Heart right ventricle (tissue), 16 donors: ENCODE measurements at places on chromosomes 7 and 10. TPM values are rescaled to one million over a fixed set of nuclear protein-coding genes. Genes with fewer than 3 reads are reported as not detected.

GRCh38 chr10:94413361-94413760 is 11.0 kb downstream of the TBC1D12 start:
- no peak for DNase-seq
- no peaks in the 10 kb centered on the region for H3K36me3 ChIP-seq
- no peak overlapping the region for H3K27ac ChIP-seq
- H3K27me3 ChIP-seq: no peaks in the 10 kb centered on the region
- H3K4me1 ChIP-seq: peaks cover 49% of the 10 kb centered on the region

DNA sequence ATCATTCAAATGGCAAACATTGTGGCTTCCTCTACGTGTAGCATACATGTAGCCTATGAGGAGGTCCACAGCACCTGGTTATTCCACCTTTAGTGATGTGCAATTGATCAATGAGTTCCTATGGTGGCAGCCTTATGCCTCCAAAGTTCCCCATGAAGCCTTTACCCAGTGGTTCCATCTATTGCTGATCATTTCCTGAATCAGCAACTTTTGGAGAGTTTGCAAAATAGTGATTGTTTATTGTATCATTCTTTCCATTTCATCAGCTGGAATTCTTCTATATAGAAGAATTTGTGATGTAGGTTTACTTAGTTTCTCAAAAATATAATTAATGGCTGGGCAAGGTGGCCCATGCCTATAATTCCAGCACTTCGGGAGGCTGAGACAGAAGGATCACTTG is 380.2 kb upstream of the MKI67 start:
- H3K4me3 ChIP-seq: no peak overlapping the region
- no peaks in the 10 kb centered on the region for H3K36me3 ChIP-seq
- no peaks in the 10 kb centered on the region for H3K27me3 ChIP-seq
- H3K4me1 ChIP-seq: no peaks in the 10 kb centered on the region
- no peak overlapping the region for H3K27ac ChIP-seq

GRCh38 chr10:81978238-81978637 is 103.2 kb downstream of the NRG3 start:
- no peaks in the 10 kb centered on the region for H3K27me3 ChIP-seq
- no peak overlapping the region for H3K27ac ChIP-seq
- no peaks in the 10 kb centered on the region for H3K36me3 ChIP-seq
- DNase-seq: no peak
- no peaks in the 10 kb centered on the region for H3K4me1 ChIP-seq

GRCh38 chr7:30780941-30781340 is 9.7 kb downstream of the MINDY4 start:
- peaks cover 8% of the 10 kb centered on the region for H3K4me1 ChIP-seq
- DNase-seq: peak; percentile 55
- no peaks in the 10 kb centered on the region for H3K36me3 ChIP-seq
- H3K4me3 ChIP-seq: no peak overlapping the region
- no peak overlapping the region for H3K27ac ChIP-seq

The CDHR3 gene
- 2.1 TPM for total RNA-seq

- no peaks in the 10 kb centered on the region for H3K27me3 ChIP-seq
- peaks cover 13% of the 10 kb centered on the region for H3K4me1 ChIP-seq
- no peak for DNase-seq
- no peak overlapping the region for H3K27ac ChIP-seq
Measured at GRCh38 chr7:138297526-138297925, 162.5 kb upstream of the TRIM24 start.

The NCAPG2 gene
- total RNA-seq: 4.8 TPM

The RBP3 gene
- not detected for total RNA-seq

- H3K27ac ChIP-seq: no peak overlapping the region
- DNase-seq: no peak
Measured at GRCh38 chr10:38146579-38147333, 52.6 kb downstream of the ZNF37A start.

DNA sequence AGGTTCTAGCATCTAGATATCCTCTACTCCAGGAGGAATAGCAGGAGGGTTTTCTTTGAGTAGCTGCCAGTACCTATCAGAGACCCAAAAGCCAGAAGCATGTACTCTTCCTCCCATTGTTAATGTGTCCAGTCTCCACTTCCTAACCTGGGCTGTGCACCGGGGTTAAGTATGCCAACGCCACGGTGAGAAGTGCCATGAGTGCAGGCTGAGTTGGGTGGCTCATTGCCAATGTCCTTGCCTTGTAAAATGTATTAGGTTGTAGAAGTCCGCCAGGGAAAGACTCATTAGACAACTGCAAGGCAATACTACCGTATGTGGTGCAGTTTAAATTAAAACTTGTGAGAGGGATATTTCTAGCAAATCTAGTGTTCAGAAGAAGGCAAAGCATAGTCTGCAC is 55.0 kb upstream of the PRR15 start:
- no peaks in the 10 kb centered on the region for H3K27me3 ChIP-seq
- no peak overlapping the region for H3K27ac ChIP-seq
- peak; percentile 36 for DNase-seq
- no peaks in the 10 kb centered on the region for H3K4me1 ChIP-seq
- no peaks in the 10 kb centered on the region for H3K36me3 ChIP-seq
- H3K4me3 ChIP-seq: no peak overlapping the region

DNA sequence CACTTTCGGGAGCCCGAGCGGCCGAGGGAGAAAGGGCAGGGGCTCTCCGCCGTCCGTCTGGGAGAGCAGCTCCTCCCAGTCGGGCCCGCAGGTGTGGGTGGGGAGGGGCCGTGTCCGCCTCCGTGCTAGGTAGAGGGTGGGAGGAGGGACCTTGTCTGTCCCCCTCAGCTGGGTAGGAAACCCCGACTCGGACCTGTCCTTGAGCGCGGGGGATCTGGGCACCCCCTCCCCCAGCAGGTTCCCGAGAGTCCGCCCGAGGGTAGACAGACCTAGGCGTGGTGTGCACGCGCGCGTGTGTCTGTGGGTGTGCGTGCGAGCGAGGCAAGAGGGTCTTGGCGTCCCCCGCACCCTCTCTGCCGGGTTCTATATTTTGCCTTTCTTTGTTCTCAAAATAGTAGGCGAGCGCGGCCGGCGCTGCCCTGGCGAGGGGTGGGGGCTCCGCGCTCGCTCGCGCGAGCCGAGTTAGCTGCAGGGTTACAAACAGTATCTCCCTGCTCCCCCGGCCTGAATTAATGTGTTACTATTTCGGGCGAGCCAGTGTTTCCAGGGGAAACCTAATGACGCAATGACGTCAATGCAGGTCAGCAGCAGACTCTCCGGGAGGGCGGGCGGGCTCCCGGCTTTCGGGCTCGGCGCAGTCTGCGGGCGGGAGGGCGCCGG is 73.9 kb upstream of the LEP start:
- peaks cover 12% of the 10 kb centered on the region for H3K4me1 ChIP-seq
- no peak for DNase-seq
- H3K4me3 ChIP-seq: peak overlapping the region; percentile 24
- H3K27ac ChIP-seq: no peak overlapping the region
- H3K36me3 ChIP-seq: no peaks in the 10 kb centered on the region
- peaks cover 15% of the 10 kb centered on the region for H3K27me3 ChIP-seq

GRCh38 chr7:81707966-81708365 is 61.9 kb downstream of the HGF start:
- H3K27me3 ChIP-seq: no peaks in the 10 kb centered on the region
- DNase-seq: no peak
- H3K27ac ChIP-seq: no peak overlapping the region
- no peaks in the 10 kb centered on the region for H3K36me3 ChIP-seq
- H3K4me3 ChIP-seq: no peak overlapping the region
- H3K4me1 ChIP-seq: no peaks in the 10 kb centered on the region

The TECTB gene
- total RNA-seq: not detected

- peaks cover 4% of the 10 kb centered on the region for H3K4me1 ChIP-seq
- H3K4me3 ChIP-seq: no peak overlapping the region
- no peaks in the 10 kb centered on the region for H3K36me3 ChIP-seq
- H3K27ac ChIP-seq: no peak overlapping the region
Measured at GRCh38 chr7:46566097-46566774, 645.2 kb upstream of the IGFBP3 start.

The SEC61G gene
- total RNA-seq: 92.2 TPM

The METTL27 gene
- 0.85 TPM for total RNA-seq
